ENCODE measurements at places on chromosomes 2 and 18.

DNA sequence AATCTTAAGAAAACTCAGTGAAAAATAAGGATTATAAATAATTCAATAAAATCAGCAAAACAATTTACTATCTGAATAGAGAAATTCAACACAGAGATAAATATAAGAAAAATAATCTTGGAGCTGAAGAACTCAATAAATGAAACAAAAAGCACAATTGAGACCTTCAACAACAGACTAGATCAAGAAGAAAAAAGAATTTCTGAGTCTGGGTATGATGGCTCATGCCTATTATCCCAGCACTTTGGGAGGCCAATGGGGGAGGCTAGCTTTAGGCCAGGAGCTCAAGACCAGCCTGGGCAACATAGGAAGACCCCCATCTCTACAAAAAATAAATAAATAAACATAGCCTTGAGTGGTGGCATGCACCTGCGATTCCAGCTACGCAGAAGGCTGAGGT, 1295.7 kb upstream of the NRXN1 start:
- no peak for DNase-seq

DNA sequence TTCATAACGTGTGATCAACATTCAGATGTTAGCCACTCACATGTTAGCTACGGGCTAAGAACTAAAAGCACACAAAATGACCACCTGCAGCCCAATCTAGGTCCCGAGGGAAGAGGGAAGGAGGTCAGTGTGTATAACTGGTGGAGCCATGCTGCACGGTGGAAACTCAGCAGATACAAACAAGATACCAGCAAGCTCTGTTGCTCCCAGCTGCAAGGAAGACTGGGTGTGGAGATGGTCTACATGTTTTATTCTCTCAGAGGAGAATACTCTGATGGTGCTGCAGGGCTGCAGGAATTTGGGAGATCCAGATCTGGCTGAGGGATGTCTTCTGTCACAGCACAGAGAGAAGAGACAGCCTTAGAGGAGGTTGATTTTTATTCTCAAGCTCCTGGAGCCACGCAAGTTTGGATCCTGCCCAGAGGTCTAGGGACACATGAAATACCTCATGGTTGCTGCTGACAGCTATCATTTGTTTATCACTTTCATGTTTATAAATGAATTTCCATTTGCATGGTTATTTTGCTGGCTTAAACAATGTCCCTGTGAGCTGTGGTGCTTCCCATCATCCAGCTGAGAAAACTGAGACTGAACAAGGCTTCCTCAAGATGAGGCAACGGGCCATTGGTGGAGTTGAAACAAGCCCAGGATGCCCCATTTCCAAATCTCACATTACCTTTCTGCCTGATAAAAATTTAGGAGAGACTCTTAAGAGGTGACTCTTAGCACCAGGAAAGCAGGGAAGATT, 30.9 kb downstream of the RNF144A start:
- DNase-seq, result no peak

- DNase-seq, result no peak
Observed at GRCh38 chr2:143623231-143623908, 494.2 kb downstream of the ARHGAP15 start.

- DNase-seq, result no peak
Observed at GRCh38 chr2:64978514-64979268, 10.5 kb upstream of the SLC1A4 start.

DNA sequence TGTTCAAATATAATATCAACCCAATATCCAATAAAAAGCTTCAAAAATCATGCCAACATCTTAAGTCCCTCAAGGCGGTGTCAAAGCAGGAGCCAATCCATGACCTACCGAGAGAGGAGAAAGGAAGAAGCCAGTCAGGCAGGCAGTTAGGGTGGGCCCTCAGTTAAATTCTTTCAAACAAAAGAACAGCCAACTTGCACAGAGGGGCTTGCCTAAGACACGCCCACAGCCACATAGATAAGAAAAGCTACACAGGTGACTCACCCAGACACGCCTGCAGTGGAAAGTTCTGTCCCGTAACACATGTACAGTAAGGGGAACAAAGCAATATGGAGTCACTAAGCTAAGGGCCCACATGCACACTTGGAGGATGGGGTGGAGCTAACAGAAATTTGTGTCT, 61.3 kb downstream of the SP110 start:
- DNase-seq, result no peak

GRCh38 chr2:62410926-62411456, 95.0 kb downstream of the TMEM17 start:
- DNase-seq, result no peak

- DNase-seq, result no peak
Observed at GRCh38 chr18:2281086-2281485, 290.2 kb downstream of the METTL4 start.

DNA sequence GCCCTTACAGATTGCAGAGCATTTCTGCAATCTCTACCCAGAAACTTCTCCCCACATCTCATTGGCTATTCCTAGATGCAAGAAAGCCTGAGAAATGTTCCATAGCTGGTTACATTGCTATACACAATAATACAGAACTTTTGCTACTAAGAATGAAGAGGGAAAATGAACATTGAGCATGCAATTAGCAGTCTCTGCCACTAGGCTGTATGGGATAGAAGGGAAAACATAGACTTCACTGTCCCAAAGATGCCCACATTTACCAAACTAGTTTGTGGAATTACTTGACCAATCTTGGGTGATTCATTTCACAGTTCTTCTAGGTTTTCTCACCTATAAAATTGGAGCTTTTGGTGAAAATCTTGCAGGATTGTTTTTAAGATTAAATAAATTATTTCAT, 265.7 kb upstream of the NT5C1B start:
- no peak for DNase-seq

DNA sequence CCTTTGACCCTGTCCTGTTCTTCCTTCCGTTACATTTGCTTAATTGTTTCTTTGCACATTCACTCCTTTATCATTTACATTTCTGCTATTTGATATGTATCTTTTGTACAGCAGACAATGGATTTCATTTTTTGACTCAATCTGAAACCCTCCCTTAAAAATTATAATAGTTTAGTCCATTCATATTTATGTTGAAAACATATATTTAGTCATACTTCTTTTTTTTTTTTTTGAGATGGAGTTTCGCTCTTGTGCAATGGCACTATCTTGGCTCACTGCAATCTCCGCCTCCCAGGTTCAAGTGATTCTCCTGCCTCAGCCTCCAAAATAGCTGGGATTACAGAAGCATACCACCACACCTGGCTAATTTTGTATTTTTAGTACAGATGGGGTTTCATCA, 95.3 kb upstream of the TGFA start:
- no peak for DNase-seq

GRCh38 chr2:150046810-150047209, 440.7 kb downstream of the RND3 start:
- DNase-seq, result no peak

DNA sequence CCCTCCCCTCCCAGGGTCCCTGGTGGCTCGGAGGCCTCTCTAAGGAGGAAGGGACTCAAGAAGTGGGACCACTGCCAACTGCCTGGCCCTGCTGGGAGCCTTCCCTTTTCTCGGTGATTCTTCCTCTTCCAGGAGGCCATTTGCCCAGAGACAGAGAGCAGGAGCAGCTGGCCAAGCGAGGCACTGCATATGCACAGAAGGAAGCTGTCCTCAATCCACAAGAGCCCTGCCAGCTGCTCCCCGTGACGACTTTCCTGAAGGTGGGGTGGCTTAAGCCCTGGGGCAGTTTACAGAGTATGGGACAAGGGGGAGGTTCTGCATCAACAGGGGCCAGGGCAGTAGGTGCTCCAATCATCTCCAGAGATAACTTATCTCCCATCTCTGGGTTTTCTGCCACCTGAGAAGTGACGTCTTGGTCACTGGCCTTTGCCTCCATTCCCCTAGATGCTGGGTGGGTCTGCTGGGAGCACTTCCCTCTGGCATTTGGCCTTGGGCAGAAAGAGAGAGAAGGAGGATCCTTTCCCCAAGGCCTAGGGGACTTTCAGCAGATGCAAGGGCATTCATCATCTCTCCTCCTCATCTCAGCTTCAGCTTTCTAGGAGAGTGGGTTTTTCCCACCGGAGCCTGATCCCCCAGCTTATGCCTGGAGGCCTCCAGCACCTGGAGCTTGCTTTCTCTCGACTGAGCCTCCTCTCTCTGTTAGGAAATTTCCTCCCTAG, 28.5 kb downstream of the CIB4 start:
- DNase-seq, result no peak

DNA sequence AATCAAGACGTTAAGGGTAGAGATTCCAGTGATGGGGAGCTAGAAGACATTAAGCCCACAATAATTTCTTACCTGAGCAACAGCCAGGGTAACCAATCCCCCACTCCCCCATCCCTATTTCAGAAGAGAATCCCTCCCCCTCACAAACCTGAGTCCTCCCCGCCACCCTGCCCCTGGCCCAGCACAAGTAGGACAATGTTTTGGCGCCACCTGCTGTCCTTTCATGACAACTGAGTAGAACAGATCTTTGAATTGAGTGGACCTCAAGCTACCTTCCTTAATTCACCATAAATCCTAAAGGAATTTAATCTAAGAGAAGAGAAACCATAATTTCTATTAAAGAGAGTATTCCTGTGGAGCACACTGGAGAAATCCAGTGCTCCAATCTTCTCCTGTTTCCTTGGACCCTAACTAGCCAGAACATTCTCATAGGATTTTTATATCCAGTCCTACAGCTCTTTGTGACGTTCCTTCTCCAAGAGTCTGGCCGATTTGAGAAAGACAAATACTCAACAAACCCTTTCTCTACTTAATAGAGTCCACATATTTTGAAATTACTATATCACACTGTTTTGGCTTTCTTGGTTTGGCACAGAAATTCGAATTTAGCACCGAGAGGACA, 41.1 kb downstream of the NHEJ1 start:
- DNase-seq, result peak; percentile 31

GRCh38 chr2:49111006-49111405, 43.3 kb downstream of the FSHR start:
- no peak for DNase-seq

- DNase-seq, result no peak
Observed at GRCh38 chr2:122384768-122385333, 629.4 kb downstream of the TSN start.

GRCh38 chr2:65363879-65364666, 68.3 kb downstream of the SPRED2 start:
- no peak for DNase-seq

GRCh38 chr18:11290786-11291185, 141.4 kb upstream of the PIEZO2 start:
- no peak for DNase-seq

DNA sequence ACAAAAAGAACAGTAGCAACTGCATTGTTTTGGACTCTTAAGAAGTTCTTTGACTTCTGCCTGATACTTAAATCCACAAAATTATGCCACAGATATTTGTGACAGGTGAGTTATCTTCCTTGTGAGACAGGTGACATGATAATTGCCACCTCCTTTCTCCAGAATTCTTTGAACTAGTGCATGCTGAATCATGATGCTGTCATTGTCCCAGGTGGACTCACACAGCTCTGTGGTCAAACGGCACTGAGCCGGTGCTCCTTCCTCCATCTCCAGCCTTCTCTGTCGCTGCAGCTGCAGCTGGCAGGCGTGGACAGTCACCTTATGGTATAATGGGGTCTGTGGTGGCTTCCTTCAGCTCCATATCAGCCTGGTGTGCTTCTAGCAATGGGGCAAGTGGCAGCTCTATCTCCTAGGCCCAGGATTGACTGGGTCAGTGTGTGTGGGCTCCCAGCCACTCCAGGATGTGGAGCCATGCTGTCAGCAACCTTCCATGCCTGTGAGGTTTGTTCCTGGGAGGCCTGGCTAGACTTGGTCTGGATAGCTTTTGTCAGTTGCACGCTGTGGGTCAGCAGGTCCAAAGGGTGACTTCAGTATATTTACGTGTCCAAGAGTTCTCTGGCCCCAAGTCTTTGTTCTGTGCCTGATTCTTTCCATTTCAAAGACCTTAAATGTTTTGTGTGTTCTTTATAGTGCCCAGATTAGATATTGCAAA, 15.7 kb downstream of the ARMC9 start:
- DNase-seq, result no peak

- DNase-seq, result no peak
Observed at GRCh38 chr18:923144-923866, 18.6 kb downstream of the ADCYAP1 start.

DNA sequence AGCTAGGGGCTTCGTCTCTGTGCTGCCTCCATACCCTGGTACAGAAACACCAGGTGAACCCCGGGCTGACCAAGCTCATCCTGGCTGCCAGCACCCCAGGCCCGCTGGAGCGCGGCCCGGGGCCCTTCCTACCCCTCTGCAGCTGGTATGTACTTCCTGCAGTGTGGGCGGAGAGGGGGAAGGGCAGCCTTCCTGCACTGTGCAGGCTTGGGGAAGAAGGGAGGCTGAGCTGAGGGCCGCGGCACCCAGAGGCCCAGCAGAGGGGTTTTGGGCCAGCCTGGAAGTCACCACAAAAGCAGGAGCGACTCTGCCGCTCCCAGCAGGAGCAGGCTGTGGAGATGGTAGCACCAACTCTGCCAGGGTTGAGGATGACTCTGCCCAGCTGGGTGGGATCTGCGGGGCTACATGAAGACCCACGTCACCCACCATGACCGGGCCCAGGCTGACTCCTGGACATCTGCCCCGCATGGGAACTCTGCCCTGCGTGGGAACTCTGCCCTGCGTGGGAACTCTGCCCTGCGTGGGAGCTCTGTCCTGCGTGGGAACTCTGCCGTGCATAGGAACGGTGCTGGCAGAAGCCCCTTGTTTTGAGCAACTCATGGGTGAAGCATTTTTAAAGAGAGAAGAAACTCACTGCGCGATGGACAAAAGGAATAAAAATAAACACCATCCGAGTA, 273.3 kb downstream of the NDUFA10 start:
- no peak for DNase-seq

GRCh38 chr2:42125841-42126594, 43.1 kb upstream of the EML4 start:
- no peak for DNase-seq

DNA sequence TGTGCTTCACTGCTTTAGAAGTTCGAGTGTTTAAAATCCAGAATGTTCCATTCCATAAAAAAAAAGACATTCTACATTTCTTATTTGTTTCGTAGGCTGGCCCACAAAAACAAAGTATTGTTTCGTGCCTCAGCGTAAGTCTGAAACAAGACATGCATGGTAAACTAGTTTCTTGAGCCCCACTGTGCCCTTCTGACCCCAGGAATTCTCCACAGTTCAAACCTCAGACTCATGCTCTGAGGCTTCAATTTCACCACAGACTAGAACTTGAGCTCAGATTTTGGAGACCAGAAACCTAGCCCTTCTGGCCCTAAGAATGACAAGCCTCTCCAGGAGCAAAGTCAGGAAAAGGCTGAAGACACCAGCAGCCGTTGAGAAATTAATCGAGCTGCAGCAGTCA, 151.5 kb downstream of the SLC8A1 start:
- no peak for DNase-seq

GRCh38 chr18:6487968-6488367, 73.3 kb upstream of the L3MBTL4 start:
- DNase-seq, result no peak

- DNase-seq, result no peak
Observed at GRCh38 chr2:66682476-66682875, 247.6 kb downstream of the MEIS1 start.

GRCh38 chr2:176159663-176160250, 2.6 kb downstream of the HOXD3 start:
- no peak for DNase-seq
